ENCODE measurements at places on chromosomes 2 and 18.

- no peak for DNase-seq
Measured at GRCh38 chr18:7164323-7165004, 46.9 kb upstream of the LAMA1 start.

GRCh38 chr2:214377286-214377624, 33.6 kb upstream of the VWC2L start:
- DNase-seq: no peak

DNA sequence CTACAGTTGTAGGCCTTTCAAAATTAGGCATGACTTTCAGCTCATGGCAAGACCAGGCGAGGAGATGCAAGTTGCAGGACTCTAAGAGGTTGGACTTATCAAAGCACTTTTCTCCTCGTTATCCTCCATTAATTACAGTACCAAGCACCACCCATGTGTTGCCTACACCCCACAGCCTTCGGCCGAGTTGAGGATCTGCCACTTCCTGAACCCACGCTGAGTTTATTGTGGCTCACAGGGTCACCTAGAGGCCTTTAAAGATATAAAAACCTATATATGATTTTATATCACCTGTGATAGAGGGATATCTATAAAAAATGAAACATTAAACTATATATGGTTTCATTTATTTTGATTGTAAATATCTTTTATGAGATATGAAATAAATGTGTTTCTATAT, 2.6 kb downstream of the UGT1A10 start:
- DNase-seq: no peak

- no peak for DNase-seq
Measured at GRCh38 chr2:85158559-85159273, 25.5 kb downstream of the TCF7L1 start.

- no peak for DNase-seq
Measured at GRCh38 chr2:85734942-85735608, 18.7 kb upstream of the ATOH8 start.

DNA sequence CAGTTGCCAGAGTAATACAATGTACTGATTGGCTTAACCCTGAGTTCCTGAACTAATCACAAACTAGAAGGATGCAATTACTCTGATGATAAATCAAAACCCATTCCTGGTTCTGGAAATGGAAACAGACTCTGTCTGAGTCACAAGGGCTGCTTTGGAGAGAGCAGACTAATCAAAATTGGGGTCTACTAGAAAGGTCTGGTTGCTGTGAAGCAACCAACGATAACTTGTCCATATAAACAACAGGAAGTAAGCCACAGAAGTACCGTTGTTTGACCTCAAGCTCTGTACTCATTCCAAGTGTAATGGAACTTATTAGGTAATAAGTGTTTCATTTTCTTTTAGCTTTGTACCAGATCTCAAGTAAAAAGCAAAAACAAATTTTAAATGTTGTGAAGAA, 49.7 kb downstream of the RASGRP3 start:
- no peak for DNase-seq

- DNase-seq: no peak
Measured at GRCh38 chr2:109722026-109722425, 72.1 kb upstream of the RGPD5 start.

DNA sequence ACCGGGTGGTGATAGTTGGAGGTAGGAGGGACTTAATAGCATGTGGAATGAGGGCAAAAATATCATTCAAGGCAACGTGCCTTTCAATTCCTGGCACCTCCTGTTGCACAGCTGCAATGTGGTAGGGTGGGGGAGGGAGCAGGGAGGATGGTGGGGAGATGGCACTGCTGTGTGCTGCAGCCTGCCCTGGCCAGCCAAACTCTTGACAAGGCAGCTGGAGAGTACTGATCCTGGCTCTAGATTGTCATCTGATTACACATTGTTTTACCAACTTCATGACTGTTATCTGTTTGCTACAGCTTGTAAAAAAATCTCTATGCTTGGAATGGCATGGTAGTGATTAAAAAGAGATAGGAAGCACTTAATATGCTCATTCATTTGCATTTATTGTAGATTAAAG, 47.7 kb downstream of the PLCL1 start:
- DNase-seq: no peak

GRCh38 chr2:66443186-66443978, 8.5 kb downstream of the MEIS1 start:
- no peak for DNase-seq

GRCh38 chr2:189412330-189412953, 28.8 kb upstream of the WDR75 start:
- no peak for DNase-seq

Measured in stimulated activated CD8-positive, alpha-beta memory T cell treated with anti-CD3 and anti-CD28 coated beads, Interleukin-15, amount 100 ng/mL, for 4 hours (primary cell).